ENCODE measurements at places on chromosomes 5 and 9. TPM values are rescaled to one million over a fixed set of nuclear protein-coding genes. Genes with fewer than 3 reads are reported as not detected.

DNA sequence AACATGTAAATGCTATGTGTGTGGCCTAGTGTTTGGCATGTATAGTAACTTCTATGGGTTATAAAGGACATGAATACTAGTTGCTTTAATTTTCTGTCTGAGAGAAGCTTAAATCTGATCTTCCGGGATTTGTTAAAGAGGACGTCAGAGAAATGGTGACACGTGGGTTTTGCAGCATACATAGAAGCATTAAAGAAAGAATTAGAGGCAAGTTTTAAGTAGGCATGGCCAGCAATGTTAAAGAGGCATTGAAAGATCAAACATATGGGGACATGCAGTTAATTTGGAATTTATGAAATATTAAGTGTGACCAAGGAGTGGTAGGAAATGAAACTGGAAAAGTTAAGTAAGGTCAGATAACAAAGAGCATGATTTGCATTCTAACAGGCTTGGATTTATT is 311.4 kb upstream of the RIOK2 start:
- DNase-seq: no peak

DNA sequence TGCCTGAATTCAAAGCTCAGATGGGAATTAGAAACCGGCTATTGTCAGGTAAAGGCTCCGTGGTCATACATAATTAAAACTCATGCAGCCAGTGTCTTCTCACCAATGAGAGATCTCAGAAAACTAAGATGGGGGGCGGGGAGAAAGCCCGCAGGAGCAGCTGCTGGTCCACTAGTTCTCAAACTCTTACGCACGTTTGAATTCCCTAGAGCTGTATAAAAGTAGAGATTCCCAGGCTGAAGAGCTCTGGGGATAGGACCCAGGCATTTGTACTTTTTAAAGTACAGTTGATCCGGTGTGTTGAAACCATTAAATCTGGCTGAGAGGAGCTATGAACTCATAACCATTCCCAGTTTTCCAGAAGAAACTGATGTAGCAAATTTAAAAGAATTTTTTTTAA is 68.5 kb downstream of the FRMD3 start:
- DNase-seq: no peak

DNA sequence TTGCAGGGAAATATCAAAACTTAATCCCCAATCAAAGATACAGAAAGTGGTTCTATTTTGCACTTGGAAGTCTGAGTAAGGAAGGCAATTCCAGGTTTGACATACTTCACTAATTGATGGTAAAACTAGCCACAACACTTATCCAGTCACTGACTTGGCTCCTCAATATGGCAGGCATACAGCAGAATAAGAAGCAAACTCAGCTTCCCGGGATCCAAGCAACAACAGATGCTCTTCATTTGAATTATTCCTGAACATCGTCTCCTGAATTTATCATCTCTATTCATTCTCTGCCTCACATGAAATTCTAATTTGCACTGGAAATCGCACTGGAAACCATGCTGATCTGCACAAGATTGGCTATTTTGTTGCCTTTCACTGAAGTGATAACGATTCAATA is 629.6 kb downstream of the PRELID2 start:
- no peak for DNase-seq

The ZNF483 gene
- total RNA-seq: 5.5 TPM

GRCh38 chr9:81564632-81565031 is 124.7 kb downstream of the TLE1 start:
- DNase-seq: no peak

- no peak for DNase-seq
Measured at GRCh38 chr9:68979538-68980314, 34.2 kb downstream of the PRKACG start.

- DNase-seq: no peak
Measured at GRCh38 chr5:120088412-120088811, 375.7 kb upstream of the PRR16 start.

- DNase-seq: no peak
Measured at GRCh38 chr5:10506535-10506934, 57.3 kb upstream of the ANKRD33B start.

The PCDHB16 gene
- total RNA-seq: 5.3 TPM

- no peak for DNase-seq
Measured at GRCh38 chr5:32790411-32790951, 79.4 kb downstream of the NPR3 start.

GRCh38 chr5:124111886-124112285 is 599.9 kb downstream of the CSNK1G3 start:
- DNase-seq: no peak

- DNase-seq: no peak
Measured at GRCh38 chr5:149667829-149668330, 62.2 kb upstream of the PPARGC1B start.

DNA sequence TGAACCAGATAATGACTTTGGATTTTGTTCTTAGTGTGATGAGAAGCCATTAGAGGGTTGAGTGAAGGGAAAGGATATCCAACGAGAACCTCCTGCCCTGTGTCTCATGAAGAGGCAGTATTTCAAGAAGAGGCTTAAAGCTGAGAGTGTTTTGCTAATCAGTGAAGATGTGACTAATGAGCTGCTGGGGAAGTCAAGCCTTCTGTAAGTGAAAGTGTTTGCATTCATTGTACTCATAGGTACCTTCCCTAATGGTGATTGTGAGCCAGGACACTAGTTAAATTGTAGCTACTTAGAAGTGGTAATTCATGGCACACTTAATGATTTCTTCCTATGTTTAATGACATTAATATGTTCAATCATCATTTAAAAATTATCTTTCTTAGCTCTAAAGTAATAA is 23.7 kb downstream of the PIP5K1B start:
- no peak for DNase-seq

The APBA1 gene
- total RNA-seq: 12.1 TPM

DNA sequence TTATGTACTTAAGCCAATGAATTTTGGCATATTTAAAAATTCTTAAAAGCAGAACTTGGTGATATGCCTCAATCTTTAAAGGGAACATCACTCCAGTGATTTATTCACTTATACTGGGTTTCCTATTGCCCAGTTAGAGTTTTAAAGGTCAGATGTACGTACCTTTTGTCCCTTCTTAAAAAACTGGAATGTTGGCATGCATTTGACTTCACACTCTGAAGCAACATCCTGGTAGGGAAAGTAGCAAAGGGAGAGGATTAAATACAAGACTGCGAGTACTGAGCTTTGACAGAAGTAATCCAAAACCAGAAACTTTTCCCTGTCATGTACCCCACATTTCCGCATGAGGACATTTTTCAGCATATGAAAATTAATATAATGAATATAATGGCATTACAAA is 11.7 kb downstream of the TXN start:
- no peak for DNase-seq

- no peak for DNase-seq
Measured at GRCh38 chr5:91212714-91213092, 170.4 kb downstream of the ARRDC3 start.

DNA sequence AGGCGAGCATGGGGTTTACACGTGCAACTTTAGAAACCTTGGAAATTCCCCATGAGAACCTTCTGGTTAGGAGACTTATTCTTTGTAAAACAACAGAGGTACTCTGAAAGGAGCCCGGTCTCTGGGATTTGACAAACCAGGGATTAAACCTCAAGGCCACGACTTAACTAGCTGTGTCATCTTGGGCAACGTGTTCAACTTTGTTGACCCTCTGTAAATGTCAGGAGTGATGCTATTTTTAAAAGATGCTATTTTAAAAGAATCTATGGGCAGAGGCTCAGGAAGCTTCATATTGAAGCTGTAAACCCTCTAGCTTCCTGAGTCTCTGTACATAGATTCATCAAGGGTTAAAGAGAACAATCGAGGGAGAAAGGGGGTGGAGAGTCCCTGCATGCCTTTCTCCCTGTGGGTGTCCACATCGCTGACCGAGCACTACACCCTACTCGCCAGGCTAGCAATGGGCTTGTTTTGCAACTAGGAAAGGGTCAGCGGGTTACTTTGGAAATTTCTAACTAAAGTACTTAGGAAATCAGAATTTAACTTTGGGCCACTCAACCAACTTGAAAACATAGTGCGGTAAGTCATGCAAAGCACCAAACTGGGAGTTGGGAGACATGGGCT is 2.1 kb downstream of the SLC36A2 start:
- DNase-seq: no peak

GRCh38 chr5:58127255-58128220 is 332.3 kb downstream of the PLK2 start:
- DNase-seq: no peak

- DNase-seq: no peak
Measured at GRCh38 chr9:117365438-117365837, 49.4 kb downstream of the ASTN2 start.

DNA sequence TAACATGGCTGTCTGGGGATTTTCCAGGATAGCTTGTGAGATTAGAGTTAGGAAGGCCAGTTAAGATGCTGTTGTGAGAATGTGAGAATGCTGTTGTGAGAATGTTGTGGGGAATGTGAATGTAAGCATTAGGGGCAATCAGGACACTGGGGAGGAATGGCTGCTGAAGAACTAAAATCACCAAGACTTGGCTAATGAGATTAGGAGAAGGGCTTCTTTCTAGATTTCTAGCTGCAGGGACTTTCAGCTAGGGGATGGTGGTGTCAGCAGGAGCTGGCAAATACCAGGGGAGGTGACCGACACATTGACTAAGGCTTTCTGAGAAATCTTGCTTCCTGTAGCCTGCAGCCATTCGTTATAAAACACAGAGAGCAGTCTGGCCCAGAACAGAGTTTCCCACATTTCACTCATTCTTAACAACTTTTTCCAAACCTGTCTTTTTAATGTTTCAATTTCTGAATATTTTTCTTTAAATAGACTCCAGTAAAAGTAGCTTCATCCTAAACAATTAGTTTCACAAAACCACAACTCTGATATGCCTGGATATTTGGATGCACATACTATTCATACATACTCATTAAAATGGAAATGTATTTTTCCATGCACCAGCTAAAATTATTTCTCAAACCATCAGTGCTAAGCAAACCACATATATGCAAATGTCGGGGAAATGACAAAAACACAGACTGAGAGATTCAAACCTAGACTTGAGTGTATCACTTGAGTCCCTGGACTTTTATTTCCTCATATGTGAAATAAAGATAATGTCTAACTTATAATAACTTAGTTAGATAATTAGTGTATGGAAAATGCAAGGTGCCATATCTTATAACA is 89.3 kb upstream of the TNC start:
- DNase-seq: no peak

The MAMDC4 gene
- 2.0 TPM for total RNA-seq

- no peak for DNase-seq
Measured at GRCh38 chr9:134734270-134734669, 92.7 kb downstream of the COL5A1 start.

DNA sequence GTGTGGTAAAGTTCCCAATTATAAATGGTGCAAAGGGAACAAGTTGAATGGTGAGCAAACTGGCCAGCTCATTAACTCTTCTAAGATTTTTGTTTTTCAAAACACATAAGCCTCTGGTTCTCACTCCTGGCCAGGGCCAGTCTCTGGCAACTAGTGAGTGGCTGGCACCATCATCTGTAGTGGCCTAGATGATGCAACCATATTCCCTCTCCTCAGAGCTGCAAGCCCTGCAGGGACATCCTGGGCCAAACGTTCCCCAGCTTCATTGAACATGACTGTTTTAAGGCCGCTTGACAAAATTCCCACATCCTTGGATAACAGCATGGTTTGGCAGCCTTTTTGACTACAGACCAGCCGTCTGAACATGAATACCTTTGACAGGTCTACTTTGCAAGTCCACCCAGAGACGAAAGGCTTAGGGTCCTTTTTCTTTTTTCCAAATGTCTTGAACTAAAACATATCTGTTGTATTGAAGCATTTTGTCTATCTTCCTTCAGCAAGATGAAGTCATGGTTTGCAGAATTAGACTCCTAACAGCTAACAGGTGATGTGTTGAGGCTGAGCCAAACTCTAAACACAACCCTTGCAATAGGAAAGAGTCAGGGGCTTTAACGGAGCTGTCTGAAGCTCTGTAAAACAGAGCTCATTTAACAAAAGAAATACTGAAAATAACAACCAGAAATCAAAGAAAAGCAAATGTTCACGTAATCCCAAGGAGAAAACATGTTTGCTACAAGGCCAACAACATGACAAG is 23.8 kb downstream of the MACROH2A1 start:
- DNase-seq: no peak

GRCh38 chr5:108615216-108615615 is 132.5 kb upstream of the FER start:
- DNase-seq: no peak

GRCh38 chr9:76654575-76654974 is 109.7 kb upstream of the PCA3 start:
- no peak for DNase-seq

The BRINP1 gene
- total RNA-seq: 0.78 TPM

GRCh38 chr5:178230879-178231538 is 1.6 kb downstream of the PHYKPL start:
- peak; percentile 73 for DNase-seq

The DNM1 gene
- 2.5 TPM for total RNA-seq

GRCh38 chr5:176529116-176529740 is 8.0 kb downstream of the RNF44 start:
- DNase-seq: no peak
